NCI-H69 (cell line): ENCODE measurements at places on chromosomes 11 and 22.

GRCh38 chr22:23520863-23521440, 59.1 kb downstream of the IGLL1 start:
- peak; percentile 92 for DNase-seq

GRCh38 chr11:11332141-11332710, 20.8 kb downstream of the CSNK2A3 start:
- DNase-seq: peak; percentile 92

- DNase-seq: no peak
Observed at GRCh38 chr22:19892925-19893324, 38.3 kb upstream of the GNB1L start.

GRCh38 chr11:45853332-45854219, 6.3 kb downstream of the CRY2 start:
- DNase-seq: no peak

- no peak for DNase-seq
Observed at GRCh38 chr22:49329636-49330035, 498.0 kb downstream of the BRD1 start.

DNA sequence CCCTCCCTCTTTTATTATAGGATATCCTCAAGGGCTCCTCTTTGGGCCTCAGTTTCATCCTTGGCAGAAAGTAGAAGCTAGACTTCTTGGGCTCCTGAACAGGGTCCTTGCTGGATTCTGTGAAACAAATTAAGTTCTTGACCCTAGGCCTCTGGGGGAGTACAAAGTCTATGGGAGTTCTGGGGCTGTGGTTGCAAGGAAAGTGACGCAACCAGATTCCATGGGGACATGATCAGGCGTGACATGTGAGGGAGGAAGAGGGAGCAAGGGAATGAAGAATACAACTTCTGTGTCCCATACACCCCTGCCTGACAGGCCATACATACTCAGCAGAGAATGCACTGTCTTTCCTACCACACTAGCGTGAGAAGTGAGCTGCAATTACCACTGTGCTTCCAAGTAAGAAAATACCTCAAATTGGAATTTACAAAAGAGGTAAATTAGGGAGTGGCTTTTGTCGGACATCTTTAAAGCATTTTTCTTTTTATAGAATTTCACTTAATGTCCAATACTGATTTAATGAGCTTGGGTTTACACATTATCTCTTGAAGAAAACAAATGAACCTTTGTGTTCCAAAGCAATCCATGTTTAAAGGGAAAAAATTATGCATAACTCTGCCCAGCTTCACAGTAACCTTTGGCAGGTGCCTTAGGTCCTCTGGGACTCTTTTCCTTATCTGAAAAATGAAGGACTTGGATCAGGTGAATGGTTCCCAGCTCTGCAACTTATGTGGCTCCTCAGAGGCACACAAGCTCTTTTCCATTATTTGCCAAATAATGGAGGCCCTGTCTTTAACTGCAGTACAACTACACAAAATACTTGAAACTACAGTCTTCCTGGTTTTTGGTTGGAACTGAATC, 38.9 kb downstream of the LIMK2 start:
- DNase-seq: no peak

DNA sequence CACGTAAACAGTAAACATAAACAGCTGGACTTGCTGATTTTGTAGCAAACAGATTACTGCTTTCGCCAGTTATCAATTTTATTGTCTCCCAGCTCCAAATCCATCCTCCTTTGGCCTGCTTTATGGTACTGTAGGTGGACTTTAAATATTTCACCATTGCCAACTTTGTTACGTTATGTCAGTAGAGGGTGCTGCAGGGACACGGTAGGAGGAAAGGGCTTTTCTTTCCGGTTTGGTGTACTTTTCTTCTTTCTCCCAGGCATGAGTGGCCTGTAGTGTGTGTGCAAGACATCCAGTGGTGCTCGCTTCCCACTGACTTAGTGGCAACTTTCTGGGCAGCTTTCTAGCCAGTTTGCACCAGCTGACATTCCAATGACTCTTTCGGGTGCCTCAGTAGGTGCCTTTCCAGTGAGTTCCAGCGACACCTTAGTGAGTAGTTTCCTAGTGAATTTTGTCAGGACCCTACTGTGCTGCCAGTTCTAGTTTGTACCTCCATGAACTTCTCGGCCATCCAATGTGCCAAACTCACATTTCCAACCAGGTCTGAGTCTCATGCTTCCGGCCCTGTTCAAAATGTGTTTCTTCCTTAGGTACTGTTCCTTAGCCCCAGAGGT, 267.6 kb upstream of the TENM4 start:
- DNase-seq: peak; percentile 76

- no peak for DNase-seq
Observed at GRCh38 chr22:39115977-39116621, 19.1 kb downstream of the APOBEC3H start.

- no peak for DNase-seq
Observed at GRCh38 chr22:50556703-50557102, 6.0 kb downstream of the SYCE3 start.

- DNase-seq: peak; percentile 61
Observed at GRCh38 chr11:46367244-46367915, 14.1 kb upstream of the MDK start.

GRCh38 chr11:561148-562003, 606 bp downstream of the RASSF7 start:
- peak; percentile 59 for DNase-seq

DNA sequence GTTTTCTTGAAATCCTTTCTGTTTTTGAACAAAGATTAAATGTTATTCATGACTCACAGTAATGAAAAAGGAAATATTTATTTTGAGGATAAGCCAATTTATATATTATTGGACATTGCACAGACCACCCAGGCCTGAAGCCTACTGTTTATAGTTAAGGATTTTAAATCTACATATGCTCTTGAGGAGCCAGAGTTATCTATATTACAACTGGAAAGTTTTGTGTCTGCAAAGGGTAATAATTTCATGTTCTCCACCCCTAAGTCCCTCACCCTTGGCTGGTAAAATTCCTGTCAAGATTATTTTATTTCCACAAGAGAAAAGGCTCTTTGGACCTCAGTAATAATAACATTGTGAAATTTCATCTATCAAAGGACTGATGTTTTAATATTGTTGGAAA, 228.2 kb downstream of the TMEM135 start:
- DNase-seq: no peak

- DNase-seq: no peak
Observed at GRCh38 chr22:29740216-29740615, 20.4 kb downstream of the CABP7 start.

GRCh38 chr11:34487430-34487829, 26.2 kb downstream of the ELF5 start:
- DNase-seq: no peak

DNA sequence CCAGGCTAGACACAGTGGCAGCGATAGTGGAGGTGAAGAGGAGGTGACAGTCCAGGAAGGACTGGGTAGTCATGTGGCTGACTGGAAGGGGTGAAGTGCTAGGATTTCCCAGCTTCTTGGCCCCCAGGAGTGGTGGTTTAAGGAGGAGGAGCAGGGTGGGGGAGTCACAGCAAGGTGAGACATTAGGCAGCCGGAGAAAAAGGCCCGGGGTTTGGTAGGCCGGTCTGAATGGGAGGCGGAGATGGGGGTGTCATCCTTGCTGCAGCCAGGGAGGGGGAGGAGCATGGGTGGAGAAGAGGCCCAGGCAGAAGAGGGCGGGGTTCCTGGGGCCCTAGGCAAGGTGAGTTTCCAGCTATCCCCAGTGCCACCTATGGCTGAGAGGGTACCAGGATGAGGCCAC, 6.1 kb downstream of the SIPA1 start:
- DNase-seq: peak; percentile 28

- no peak for DNase-seq
Observed at GRCh38 chr11:62898027-62898426, 17.3 kb downstream of the SLC3A2 start.

DNA sequence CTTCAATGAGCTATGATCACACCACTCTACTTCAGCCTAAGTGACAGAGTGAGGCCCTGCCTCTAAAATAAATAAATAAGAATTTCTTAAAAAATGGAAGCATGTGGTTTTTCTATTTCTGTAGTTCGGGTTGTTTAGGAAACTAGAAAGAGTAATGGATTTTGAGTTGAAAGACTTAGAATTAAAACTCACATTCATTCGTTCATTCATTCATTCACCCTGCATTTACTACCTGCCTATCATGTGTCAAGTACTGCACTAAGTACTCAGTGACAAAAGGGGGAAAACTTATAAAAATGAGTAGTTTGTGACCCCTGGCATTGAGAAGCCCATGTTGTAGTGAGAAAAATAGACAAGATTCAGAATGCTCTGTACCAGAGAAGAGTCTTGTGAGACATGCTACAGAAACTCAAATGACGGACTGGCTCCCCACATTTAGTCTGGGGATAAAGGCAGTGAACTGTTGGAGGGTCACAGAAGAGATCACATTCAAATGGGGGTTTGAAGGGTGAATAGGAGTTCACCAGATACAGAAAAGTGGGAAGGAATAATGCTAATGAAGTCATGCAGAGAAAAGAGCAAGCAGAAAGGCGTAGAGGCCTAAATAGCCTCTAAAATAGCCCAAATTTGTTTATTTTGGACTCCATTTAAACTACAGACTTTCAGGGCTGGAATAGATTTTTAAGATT, 7.0 kb downstream of the CSRP3 start:
- DNase-seq: no peak

DNA sequence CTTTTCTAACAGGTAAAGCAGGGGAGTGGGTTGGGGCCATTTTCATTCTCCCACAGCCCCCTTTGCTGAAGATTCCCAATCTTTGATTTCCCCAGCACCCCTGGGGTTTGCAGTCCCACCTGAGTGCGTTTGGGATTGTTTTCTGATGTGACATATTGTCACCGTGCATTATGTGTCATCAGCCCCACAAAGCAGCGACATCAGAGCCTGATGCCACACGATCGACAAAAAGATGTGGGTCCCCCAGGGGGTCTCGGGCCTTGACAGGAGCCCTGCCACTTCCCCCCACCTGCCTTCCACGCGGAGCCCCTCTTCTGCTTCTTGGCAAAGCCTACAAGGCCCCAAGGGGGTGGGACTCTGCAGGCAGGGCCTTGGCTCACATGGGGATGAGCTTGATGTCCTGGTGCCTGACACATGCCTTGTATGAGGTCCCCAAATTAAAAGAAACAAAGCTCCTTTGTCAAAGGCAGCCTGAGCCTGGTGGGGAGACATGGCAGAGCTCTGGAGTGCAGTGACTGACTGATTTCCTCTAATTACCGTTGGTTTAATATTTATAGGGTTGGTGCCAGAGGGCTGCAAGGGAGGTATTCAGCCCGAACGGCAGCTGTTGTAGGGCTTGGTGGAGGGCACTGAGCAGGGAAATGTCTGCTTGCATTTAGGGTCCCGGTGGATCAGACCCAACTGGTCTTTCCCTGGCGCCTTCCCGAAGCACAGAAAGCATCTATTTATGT, 149.2 kb downstream of the MIAT start:
- DNase-seq: no peak

DNA sequence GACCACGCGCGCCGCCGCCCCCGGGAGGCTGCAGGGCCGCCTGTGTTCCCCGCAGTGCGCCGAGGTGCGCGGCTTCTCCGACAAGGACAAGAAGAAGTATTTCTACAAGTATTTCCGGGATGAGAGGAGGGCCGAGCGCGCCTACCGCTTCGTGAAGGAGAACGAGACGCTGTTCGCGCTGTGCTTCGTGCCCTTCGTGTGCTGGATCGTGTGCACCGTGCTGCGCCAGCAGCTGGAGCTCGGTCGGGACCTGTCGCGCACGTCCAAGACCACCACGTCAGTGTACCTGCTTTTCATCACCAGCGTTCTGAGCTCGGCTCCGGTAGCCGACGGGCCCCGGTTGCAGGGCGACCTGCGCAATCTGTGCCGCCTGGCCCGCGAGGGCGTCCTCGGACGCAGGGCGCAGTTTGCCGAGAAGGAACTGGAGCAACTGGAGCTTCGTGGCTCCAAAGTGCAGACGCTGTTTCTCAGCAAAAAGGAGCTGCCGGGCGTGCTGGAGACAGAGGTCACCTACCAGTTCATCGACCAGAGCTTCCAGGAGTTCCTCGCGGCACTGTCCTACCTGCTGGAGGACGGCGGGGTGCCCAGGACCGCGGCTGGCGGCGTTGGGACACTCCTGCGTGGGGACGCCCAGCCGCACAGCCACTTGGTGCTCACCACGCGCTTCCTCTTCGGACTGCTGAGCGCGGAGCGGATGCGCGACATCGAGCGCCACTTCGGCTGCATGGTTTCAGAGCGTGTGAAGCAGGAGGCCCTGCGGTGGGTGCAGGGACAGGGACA, 2.7 kb downstream of the NLRP6 start:
- DNase-seq: no peak

- no peak for DNase-seq
Observed at GRCh38 chr11:108895579-108896480, 231.0 kb downstream of the DDX10 start.

DNA sequence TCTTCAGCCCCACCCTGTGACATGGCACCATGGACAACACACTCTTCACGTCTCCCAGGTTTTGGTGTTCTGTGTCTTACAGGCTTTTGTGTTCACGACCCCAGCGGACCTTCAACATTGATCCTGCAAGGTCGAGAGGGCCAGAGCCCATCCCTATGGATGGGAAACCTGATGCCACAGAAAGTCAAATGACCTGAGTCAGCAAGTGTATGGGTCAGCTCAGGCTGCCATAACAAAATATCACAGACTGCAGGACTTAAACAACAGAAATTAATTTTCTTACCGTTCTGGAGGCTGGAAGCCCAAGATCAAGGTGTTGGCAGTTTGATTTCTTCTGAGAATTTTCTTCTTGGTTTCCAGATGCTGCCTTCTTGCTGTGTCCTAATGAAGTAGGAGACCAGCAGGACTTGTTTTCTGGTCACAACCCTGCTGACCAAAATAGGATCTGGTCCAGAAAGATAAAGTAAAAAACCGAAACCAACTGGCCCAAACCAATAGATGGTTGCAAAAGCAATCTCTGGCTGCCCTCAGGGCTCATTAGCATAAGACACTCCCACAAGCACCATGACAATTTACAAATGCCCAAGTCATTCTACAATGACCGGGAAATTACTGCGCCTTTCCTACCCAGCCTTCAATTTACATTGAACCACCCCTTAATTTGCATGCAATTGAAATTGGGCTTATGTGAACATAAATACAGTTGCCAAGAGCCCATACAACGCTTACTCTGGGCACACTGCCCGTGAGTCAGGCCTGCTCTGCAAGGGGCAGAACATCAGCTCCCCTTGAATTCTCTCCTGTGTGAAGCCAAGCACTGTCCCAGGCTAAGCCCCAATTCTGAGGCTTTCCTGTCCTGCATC, 113.9 kb downstream of the RPS6KA4 start:
- DNase-seq: peak; percentile 62

GRCh38 chr11:81497202-81497804, 1236.4 kb downstream of the FAM181B start:
- peak; percentile 74 for DNase-seq

DNA sequence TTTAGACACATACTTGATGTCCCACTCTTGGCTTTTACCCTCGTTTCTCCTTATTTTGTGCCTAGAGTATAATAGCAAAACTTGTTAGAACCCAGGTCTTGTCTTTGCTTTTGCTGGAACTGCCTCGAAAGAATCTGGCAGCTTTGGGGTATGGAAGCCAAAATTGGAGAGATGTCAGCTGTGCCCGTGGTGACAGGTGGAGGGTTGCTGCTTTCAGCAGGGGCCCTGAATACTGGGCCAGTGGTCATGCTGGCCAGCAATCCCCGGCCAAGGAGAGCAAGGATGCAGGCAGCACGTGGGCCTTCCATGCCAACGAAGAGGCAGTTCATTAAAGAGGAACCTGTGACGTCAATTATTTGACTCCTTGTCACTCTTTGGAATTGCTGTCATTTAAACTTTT, 181.1 kb downstream of the HIPK3 start:
- no peak for DNase-seq

- no peak for DNase-seq
Observed at GRCh38 chr11:42620796-42621195, 691.0 kb upstream of the API5 start.
